ENCODE measurements at places on chromosomes 12 and 14. TPM values are rescaled to one million over a fixed set of nuclear protein-coding genes. Genes with fewer than 3 reads are reported as not detected.

PRKAB1 gene
- 30.6 TPM for total RNA-seq

CIDEB gene
- 10.0 TPM for total RNA-seq

LRP1-AS gene
- total RNA-seq, result not detected

OR4Q2 gene
- total RNA-seq, result not detected

GPD1 gene
- total RNA-seq, result 188 TPM

PSMB5 gene
- total RNA-seq, result 103 TPM

DNA sequence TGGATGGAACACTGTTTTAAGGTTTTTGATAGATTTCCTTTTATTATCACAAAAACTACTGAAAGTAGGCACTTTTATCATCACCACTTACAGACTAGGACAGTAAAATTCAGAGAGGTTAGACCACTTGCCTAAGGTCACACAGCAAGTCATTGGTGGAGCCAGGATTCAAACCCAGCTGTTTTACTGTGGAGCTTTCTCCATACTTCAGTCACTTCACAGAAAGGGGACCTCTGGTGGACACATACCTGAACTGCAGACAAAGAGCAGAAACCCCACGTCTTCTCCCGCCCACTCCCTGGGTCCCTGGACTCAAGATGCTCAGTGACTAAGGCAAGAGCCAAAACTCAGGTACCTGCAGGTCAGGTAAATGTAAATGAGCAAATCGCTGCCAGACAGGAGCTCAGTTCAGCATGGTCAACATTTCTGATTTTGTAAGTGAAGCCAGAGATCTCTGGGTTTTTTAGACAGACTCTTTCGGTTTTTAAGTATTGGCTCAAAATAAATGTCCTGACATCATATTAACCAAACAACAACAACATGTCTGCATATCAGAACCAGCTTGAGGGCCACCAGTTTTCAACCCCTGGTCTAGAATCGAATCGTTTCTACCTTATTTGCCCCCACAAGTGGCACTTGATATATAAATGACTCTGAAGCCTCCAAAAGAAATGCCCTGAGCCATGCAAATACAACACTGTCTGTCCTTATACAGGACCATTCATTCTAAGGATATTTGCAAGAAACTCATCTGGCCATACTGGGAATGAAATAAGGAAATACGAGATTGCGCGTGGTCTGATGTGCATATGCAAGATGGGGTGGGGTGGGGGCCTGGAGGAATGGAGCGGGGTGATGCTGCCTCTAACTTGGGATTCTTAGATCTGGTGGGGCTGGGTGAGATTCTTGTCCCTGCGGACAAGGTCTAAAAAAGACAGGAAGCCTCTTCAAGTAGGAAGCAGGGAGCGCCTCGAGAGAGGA is 110.9 kb downstream of the KSR2 start:
- DNase-seq, result no peak
- no peak overlapping the region for H3K4me3 ChIP-seq
- no peaks in the 10 kb centered on the region for H3K36me3 ChIP-seq
- no peaks in the 10 kb centered on the region for H3K4me1 ChIP-seq
- H3K27me3 ChIP-seq, result no peaks in the 10 kb centered on the region

- peaks cover 14% of the 10 kb centered on the region for H3K4me1 ChIP-seq
- no peaks in the 10 kb centered on the region for H3K27me3 ChIP-seq
- no peak for DNase-seq
- H3K4me3 ChIP-seq, result no peak overlapping the region
- H3K36me3 ChIP-seq, result no peaks in the 10 kb centered on the region
Measured at GRCh38 chr12:124722878-124723277, 140.8 kb downstream of the SCARB1 start.

- no peak overlapping the region for H3K4me3 ChIP-seq
- no peaks in the 10 kb centered on the region for H3K27me3 ChIP-seq
- no peak for DNase-seq
- no peaks in the 10 kb centered on the region for H3K36me3 ChIP-seq
- H3K4me1 ChIP-seq, result no peaks in the 10 kb centered on the region
Measured at GRCh38 chr12:113005762-113006161, 27.4 kb downstream of the OAS2 start.

DNA sequence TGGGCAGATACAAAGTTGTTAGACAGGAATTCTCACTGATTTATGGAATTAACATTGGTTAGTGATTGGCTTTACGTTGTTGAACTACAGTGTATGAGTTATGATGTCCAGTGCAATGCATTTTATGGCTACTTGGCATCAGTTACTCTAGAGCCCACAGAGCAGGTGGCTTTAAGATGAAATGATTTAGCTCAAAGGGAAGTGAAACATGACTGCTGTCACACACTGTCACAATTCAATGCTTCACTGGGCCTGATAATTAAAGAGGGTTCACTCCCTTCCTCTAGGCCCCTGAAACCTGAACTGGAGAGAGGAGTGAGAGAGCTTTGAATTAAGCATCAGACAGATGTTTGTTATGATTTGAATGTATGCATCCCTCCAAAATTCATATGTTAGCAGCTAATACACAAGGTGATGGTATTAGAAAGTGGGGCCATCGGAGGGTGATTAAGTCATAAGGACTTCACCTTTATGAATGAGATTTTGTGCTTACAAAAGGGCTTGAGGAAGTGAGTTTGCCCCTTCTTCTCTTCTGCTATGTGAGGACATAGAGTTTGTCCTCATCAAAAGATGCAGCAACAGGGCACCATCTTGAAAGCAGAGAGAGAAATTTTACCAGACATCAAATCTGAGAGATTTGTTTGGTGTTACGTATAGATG is 175.8 kb upstream of the GRIN2B start:
- no peaks in the 10 kb centered on the region for H3K4me1 ChIP-seq
- no peak overlapping the region for H3K4me3 ChIP-seq
- no peaks in the 10 kb centered on the region for H3K36me3 ChIP-seq
- no peak for DNase-seq
- H3K27me3 ChIP-seq, result no peaks in the 10 kb centered on the region

GRCh38 chr12:26853303-26854030 is 20.5 kb upstream of the ITPR2 start:
- H3K4me3 ChIP-seq, result no peak overlapping the region
- DNase-seq, result peak; percentile 46
- H3K27me3 ChIP-seq, result no peaks in the 10 kb centered on the region

- H3K27me3 ChIP-seq, result no peaks in the 10 kb centered on the region
- no peak overlapping the region for H3K4me3 ChIP-seq
- H3K27ac ChIP-seq, result no peak overlapping the region
- DNase-seq, result no peak
Measured at GRCh38 chr12:13769966-13770365, 211.4 kb downstream of the GRIN2B start.

- no peak for DNase-seq
- no peak overlapping the region for H3K4me3 ChIP-seq
- no peaks in the 10 kb centered on the region for H3K27me3 ChIP-seq
- no peaks in the 10 kb centered on the region for H3K4me1 ChIP-seq
Measured at GRCh38 chr12:59708064-59708463, 112.2 kb downstream of the SLC16A7 start.

DNA sequence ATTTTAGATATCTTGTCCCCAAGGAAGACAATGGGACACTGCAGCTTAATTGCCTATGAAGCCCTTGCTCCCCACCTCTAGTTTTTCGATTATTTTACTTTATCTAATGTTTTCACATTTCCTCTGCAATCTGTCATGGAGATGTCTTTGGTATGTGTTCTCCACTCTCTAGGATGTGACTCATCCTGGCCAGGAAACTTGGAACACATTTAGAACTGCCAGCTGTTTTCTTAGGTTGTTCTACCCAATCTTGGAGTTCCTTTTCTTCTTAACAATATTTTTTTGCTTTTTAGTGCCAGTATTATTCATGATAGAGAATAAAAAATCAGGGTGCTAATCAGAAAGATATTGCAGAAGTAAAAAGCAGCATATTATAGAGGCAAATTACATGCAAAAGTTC is 101.7 kb upstream of the CLEC14A start:
- no peak for DNase-seq
- no peaks in the 10 kb centered on the region for H3K4me1 ChIP-seq
- H3K4me3 ChIP-seq, result no peak overlapping the region
- H3K36me3 ChIP-seq, result no peaks in the 10 kb centered on the region
- no peak overlapping the region for H3K27ac ChIP-seq

DNA sequence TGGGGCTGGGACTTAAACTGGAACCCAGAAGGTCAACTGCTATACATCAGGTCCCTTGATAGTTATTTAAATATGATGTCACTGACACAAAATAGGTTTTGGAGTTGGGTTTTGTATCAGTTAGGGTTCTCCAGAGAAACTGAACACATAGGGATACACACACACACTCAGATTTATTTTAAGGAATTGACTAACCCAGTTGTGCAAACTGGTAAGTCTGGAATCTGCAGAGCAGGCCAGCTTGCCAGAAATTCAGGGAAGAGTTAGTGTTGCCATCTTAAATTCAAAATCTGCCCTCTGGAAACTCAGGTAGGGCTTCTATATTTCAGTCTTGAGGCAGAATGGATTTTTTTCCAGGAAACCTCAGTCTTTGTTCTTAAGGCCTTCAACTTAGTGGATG is 36.9 kb downstream of the MAPK1IP1L start:
- no peak for DNase-seq
- H3K4me1 ChIP-seq, result no peaks in the 10 kb centered on the region
- no peak overlapping the region for H3K4me3 ChIP-seq
- no peak overlapping the region for H3K27ac ChIP-seq

- H3K36me3 ChIP-seq, result no peaks in the 10 kb centered on the region
- DNase-seq, result no peak
- peaks cover 38% of the 10 kb centered on the region for H3K27me3 ChIP-seq
- no peak overlapping the region for H3K27ac ChIP-seq
- no peak overlapping the region for H3K4me3 ChIP-seq
Measured at GRCh38 chr12:132620899-132621656, 2.5 kb downstream of the P2RX2 start.

GRCh38 chr14:71610149-71610548 is 322.1 kb upstream of the RGS6 start:
- no peak for DNase-seq
- no peaks in the 10 kb centered on the region for H3K4me1 ChIP-seq
- H3K4me3 ChIP-seq, result no peak overlapping the region

GRCh38 chr14:68268197-68268596 is 448.6 kb downstream of the RAD51B start:
- H3K4me3 ChIP-seq, result no peak overlapping the region
- H3K36me3 ChIP-seq, result no peaks in the 10 kb centered on the region
- H3K4me1 ChIP-seq, result no peaks in the 10 kb centered on the region
- no peaks in the 10 kb centered on the region for H3K27me3 ChIP-seq
- no peak for DNase-seq

DNA sequence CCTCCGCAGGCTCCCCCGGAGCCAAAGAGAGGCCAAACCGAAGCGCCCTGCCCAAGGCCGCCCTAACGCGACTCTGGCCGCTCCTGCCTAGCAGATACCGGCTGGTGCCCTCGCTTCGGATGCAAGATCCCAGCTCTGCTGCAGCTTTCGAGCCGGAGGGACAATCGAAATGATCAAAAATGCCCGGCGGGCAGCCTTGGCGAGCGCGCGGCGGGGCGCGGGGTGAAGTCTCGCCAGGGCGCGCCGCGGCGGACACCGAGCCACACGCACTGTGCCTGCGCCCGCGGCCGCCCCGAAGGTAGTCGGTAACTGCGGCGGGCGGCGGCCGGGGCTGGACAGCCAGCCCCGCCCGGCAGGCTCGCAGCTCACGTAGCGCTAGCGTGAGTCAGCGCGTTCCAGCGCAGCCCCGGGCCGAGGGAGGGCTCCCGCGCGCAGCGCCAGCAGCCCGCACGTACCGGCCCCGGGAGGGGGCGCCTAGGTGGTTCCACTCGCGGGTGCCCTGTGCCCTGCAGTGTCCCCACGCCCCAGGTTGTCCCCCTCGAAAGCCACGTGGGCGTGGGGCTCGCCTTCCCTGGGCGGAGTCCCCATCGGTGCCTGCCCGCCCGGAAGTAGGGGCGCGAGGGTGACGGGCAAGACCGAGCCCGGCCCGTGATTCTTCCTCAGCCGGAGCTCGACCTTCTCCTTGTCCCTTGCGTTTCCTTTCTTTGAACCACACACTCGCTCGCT is 109.2 kb upstream of the EGLN3 start:
- no peaks in the 10 kb centered on the region for H3K36me3 ChIP-seq
- no peak overlapping the region for H3K27ac ChIP-seq
- peak; percentile 40 for DNase-seq
- H3K27me3 ChIP-seq, result no peaks in the 10 kb centered on the region
- H3K4me1 ChIP-seq, result peaks cover 3% of the 10 kb centered on the region
- peak overlapping the region; percentile 69 for H3K4me3 ChIP-seq

DNA sequence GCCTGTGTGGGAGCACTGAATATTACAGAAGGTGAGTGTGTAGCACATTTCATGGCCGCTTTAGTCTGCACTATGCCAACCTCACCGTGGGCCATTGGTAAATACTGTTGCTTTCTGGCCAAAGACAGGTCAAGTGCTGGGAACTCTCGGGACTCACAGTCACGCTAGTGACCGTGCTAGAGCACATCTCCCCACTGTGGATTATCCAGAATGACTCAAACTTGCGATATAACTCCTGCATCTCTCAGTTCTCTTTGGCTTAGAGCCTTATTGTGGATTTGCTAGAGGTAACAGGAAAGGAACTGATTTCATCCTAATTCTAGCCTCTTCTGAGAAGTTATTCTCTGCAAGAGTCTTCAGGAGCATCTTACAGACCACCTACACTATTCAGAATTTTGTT is 86.5 kb downstream of the DAD1 start:
- no peak for DNase-seq
- H3K27me3 ChIP-seq, result no peaks in the 10 kb centered on the region
- no peaks in the 10 kb centered on the region for H3K4me1 ChIP-seq
- H3K36me3 ChIP-seq, result no peaks in the 10 kb centered on the region
- H3K4me3 ChIP-seq, result no peak overlapping the region

Data from tibial nerve (tissue), 4 donors.